ENCODE measurements at places on chromosomes 2 and 18.

DNA sequence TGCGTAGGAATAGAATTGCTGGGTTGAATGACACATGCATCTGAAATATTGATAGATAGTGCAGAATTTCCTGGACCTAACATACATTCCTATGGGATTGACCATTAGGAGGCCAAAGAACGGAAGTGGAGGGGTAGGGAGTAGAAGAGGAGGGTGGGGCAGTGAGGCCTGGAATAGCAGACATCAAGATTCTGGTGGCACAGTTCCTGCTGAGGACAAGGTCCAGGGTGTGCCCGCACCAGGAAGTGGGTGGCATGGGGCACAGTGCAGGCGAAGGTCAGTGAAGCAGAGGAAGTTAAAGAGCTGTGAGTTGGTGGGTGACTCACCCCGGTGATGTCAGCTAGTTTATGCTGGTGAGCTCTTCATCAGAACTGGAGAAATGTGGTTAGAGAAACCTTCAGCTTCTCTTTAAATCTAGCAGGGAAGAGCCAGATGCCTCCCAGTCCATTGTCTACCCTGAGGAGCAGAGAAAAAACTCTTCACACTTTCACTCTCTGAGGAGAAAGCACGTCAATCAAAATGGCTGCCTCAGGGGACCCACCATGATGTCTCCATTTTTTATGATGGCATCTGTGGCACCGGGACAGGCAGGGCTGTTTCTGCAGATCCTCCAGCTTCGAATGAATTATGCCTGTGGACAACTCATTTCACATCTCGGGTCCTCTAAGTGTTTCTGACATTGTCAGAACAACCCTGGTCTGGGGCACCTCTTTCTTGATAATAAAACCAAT, 55.9 kb upstream of the CTLA4 start:
- no peak for DNase-seq

GRCh38 chr2:155298001-155298400, 599.5 kb downstream of the KCNJ3 start:
- DNase-seq = no peak

GRCh38 chr18:74197705-74198341, 49.5 kb downstream of the TIMM21 start:
- no peak for DNase-seq

- DNase-seq = no peak
Observed at GRCh38 chr2:36481709-36482108, 116.3 kb downstream of the FEZ2 start.

DNA sequence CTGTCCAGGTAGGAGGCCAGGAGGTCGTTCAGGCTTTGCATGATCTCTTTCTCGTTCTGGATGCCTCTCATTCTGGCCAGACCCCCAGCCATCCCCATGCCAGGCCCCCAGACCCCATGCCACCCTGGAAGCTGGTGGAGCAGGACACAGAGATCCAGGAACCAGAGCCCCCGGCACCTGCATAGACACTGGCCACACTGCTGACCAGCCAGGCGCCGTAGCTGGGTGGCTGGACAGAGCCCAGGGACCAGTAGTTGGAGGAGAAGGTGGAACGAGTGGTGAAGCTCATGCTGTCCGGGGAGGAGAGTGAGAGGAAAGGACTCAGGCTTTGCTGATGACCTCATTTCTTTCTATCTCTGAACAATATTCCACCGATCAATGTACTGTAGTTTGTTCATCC, 35.5 kb downstream of the SLC4A5 start:
- DNase-seq = no peak

DNA sequence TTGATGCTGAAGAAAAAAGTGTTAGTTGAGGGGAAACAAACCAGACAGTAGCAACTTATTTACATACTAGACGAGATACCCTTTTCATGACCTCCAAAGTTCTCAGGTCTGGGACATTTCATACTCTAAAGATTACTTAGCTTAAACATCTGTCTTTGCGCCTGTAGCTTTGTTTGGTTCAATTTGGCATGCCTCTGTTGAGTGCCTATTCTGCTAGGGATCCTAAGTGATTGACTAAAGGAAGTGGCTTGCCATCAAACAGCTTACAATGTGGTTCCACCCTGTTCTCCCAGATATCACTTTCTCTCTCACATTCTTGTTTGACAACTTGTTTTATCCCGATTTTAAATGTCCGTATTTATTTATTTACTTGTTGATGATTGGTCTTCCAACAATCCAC, 488.8 kb downstream of the PARD3B start:
- DNase-seq = no peak

GRCh38 chr2:131010566-131010965, 82.7 kb downstream of the FAM168B start:
- DNase-seq = no peak

DNA sequence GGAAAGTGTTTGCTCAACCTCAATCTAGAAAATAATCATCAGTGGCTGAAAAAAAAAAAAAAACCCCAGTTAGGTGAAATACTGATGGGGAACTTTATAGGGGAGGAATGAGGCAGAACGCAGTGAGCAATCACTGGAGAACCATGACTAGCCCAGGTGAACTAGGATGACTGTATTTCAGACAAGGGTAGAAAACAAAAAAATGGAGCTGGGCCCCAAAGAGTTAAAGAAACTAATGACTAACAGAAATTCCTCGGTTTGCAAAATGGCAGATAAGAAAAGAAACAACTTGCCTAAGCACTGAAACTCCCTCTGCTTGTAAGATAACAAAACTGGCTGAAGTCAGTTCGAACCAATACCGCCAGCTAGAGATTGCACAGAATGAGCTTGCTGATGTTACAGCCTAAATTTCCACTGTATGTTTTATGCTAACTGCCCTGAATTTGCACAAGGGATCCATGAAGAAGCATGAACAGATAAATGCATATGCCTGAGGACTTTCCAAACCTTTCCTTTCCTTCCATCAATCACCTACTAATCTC, 245.9 kb downstream of the METTL4 start:
- no peak for DNase-seq

DNA sequence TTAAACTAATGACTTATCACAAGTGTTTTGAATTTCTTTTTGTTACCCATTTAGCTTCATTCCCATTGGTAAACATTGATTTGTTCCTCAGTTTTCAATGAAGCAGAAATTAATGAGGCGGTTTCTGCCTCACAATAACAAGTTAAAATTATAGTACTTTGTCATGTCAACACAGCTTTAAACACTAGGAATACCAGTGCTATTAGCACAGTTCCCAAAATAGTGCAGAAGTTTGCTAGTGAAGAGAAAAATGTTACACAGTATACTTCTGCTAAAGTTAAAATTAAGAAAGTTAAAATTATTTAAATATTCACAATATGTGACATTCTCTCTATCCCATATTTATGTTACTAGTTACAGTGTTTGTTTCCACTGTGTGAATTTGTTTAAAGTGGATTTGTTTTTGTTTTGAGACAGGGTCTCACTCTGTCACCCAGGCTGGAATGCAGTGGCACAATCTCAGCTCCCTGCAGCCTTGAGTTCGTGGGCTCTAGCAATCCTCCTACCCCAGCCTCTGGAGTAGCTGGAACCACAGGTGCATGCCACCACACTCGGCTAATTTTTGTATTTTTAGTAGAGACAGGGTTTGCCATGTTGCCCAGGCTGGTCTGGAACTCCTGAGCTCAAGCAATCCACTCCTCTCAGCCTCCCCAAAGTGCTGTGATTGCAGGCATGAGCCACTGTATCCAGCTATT, 3.8 kb upstream of the CHN1 start:
- no peak for DNase-seq

DNA sequence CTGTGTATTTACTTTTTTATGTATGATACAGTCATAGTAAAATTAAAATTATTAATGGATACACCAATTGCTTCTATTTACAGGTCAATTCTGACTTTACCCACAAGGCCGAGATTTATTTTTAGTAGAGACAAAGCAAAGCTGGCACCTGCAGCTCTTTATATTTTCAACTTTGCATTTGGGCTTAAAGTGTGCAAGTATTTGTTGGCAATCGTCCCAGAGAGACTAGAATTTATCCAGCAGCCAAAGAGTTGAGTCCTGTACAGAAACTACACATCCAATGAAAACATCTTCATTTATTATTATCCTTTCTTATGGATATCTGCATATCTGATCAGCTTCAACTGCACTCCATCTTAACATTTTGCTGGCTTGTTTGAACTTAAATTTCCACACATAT, 485.6 kb downstream of the SOX11 start:
- no peak for DNase-seq

GRCh38 chr2:160472839-160473251, 20.8 kb downstream of the RBMS1 start:
- no peak for DNase-seq

DNA sequence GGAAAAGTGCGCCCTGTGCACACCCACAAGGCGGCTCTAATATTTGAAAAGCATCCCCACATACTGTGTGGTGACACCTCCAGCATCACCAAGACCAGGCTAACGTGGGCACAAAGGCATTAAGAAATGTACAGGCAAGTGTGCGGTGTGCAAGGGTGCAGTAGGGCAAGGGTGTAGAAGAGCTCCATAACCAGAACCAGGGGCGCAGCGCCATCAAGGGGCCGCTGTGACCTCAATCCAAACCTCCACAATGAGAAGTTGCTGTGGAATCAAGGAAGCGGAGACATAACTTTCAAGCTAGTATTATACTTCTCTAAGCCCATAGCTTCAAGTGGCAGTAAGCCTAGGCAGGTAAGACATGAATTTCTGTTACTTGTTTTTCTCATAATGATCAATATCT, 13.0 kb downstream of the L3MBTL4 start:
- DNase-seq = no peak

DNA sequence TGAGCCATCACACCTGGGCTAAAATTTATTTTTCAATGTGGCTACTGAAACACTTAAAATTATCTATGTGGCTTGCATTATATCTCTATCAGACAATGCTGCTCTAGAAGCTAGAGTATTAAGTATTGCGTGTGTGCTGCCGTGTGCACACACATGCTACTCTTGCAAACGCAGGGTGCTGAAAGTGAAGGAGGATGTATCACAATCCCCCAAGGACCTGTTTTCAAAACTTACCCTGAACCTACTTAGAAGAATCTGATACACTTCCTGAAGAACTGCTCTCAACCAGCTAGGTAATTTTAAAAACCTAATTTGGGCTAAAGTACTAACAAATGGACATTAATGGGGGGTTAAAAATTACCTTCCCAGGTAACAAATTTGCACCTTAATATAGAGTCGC, 66.5 kb downstream of the EPHA4 start:
- no peak for DNase-seq

- no peak for DNase-seq
Observed at GRCh38 chr2:137957033-137957432, 7.2 kb upstream of the HNMT start.

- DNase-seq = no peak
Observed at GRCh38 chr2:20447437-20448245, 767 bp downstream of the RHOB start.

DNA sequence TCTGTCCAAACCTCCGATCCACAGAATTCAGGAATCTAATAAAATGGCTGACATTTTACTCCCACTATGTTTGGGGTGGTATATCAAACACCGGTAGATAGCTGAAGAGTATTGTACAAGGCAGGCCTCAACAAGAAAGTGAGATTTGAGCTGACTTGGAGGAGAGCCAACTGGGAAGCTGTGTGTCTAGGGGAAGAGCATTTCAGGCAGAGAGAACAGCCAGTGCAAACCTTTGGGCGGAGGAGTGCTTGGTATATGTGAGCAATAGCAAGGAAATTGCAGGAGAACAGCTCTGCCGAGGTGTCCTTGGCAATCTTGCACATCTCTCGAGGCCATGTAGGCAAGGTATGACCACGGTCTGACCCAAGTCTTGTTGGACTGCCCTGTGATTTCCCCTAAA, 1.8 kb upstream of the MERTK start:
- DNase-seq = no peak

DNA sequence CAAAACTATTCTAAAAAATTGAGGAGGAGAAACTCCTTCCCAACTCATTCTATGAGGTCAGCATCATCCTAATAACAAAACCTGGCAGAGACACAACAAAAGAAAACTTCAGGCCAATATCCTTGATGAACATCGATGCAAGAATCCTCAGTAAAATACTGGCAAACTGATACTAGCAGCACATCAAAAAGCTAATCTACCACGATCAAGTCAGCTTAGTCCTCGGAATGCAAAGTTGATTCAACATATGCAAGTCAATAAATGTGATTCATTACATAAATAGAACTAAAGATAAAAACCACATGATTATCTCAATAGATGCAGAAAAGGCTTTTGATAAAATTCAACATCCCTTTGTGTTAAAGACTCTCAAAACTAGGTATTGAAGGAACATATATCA, 63.1 kb downstream of the EHBP1 start:
- no peak for DNase-seq

- DNase-seq = no peak
Observed at GRCh38 chr2:185255566-185255965, 483.0 kb upstream of the FSIP2 start.

DNA sequence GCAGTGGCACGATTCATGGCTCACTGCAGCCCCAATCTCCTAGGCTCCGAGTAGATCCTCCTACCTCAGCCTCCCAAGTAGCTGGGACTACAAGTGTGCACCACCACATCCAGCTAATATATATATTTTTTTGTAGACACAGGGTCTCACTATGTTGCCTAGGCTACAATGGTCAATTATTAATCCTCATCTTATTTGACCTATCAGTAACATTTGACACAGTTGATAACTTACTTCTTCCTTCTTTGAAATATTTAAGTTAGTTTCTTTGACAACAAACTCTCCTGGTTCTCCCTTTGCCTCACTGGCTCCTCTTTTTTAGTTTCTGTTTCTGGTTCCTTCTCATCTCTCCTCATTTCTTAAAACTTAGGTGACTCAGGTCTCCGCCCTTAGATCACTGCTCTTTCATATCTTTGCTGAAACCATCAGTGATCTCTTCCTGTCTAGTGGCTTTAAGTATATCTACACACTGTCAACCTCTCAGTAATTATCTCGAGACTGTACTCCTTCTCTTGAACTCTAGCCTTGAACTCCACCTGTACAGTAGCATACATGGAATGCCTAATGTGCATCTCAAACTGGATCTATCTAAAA, 11.5 kb downstream of the PGAP1 start:
- DNase-seq = no peak

DNA sequence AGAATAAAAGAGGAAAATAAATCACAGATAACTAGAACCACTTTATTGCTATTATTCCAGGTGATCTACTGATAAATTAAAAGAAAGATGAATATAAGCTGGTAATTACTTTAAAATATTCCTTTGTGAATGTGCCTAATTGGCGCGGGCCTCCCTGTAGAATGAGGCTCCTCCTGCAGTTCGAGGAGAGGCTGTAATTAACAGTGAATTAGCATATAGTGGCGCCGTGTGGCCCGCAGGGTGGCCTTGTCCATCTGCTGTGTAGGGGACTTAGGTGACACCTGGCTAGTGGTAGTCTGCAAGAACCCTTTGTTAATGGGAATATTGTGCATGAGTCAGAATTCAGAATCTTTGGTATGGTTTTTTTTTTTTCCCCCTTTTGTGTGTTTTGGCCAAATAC, 119.8 kb downstream of the AGAP1 start:
- no peak for DNase-seq

GRCh38 chr2:176821350-176821749, 391.2 kb upstream of the HNRNPA3 start:
- no peak for DNase-seq

DNA sequence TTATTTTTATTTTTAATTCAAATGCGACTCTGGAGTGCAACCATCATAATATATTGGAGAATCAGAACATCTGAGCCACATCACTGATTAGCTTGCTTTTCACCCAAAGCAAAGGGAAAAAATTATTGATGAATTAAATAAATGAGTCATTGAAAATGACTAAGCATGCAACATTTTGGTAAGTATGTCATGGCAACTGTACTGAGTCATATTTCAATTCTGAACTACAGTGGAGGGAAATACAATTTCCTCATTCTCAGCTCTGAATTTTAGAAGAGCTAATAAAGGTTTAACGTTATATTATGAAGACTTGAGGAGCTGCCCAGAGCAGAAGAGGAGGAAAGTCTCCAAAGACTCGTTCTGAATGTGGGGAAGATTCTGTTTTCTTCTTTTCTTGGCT, 89.6 kb upstream of the CCDC68 start:
- no peak for DNase-seq

Measured in NT2/D1 (cell line).